ENCODE measurements at places on chromosomes 2 and 18.

DNA sequence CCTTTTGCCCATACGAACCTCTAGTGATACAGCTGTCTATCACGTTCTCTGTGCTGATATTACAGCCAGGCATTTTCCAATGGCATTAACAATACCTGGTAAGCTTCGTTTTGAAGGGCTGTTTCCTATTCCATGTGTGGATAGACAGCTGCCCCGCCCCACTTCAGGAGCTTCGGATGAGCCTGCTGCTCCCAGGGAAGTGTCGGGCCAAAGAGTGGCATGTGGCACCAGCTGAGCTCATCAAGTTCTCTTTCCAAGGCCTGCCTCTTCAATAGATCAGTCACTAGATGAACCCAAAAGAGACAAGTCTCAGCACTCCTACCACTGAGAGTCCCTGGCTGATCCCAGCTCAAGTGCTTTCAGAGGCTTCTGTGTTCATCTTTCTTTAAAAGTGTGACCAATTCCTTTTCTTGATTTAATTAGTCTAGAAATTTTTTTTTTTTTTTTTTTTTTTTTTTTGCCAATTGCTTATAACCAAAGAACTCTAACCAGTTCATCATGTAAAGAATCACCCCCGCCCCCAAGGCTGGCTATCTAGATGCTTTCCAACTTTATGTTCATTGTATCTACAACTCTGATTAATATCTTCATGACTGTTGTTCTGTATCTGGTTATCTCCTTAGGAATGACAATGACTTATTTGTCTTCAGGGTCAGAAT is 46.6 kb downstream of the HDAC4 start:
- H3K36me3 ChIP-seq: peaks cover 26% of the 10 kb centered on the region
- no peak overlapping the region for H3K4me3 ChIP-seq
- H3K27me3 ChIP-seq: no peaks in the 10 kb centered on the region
- peaks cover 1% of the 10 kb centered on the region for H3K4me1 ChIP-seq
- no peak for DNase-seq
- H3K27ac ChIP-seq: no peak overlapping the region

DNA sequence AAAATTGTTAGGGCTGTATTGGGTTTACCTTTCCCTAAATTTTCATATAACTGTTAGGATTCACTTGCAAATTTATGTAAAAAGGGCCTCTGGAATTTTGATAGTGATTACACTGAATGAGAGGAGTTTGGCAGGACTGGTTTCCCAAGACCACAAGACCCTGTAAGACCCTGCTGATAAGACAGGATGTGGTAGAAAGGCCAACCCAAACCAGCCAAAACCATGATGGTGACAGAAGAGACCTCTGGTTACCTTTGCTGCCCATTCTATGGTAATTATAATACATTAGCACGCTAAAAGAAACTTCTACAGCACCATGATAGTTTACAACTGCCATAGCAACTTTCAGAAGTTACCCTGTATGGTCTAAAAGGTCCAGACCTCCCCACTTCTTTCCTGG is 8.3 kb upstream of the CASP10 start:
- no peak overlapping the region for H3K4me3 ChIP-seq
- H3K4me1 ChIP-seq: peaks cover 9% of the 10 kb centered on the region
- no peak for DNase-seq
- no peak overlapping the region for H3K27ac ChIP-seq
- no peaks in the 10 kb centered on the region for H3K27me3 ChIP-seq

- no peak overlapping the region for H3K4me3 ChIP-seq
- no peak overlapping the region for H3K27ac ChIP-seq
Observed at GRCh38 chr2:79105259-79105658, 15.0 kb upstream of the REG1A start.

- no peak overlapping the region for H3K27ac ChIP-seq
- DNase-seq: no peak
- peaks cover 4% of the 10 kb centered on the region for H3K4me1 ChIP-seq
- no peaks in the 10 kb centered on the region for H3K36me3 ChIP-seq
- H3K27me3 ChIP-seq: peaks cover 3% of the 10 kb centered on the region
- H3K4me3 ChIP-seq: no peak overlapping the region
Observed at GRCh38 chr2:16262526-16263178, 322.3 kb downstream of the MYCN start.

GRCh38 chr2:10810202-10811161 is 2.1 kb downstream of the PDIA6 start:
- H3K4me3 ChIP-seq: peak overlapping the region; percentile 90
- no peaks in the 10 kb centered on the region for H3K27me3 ChIP-seq
- peaks cover 22% of the 10 kb centered on the region for H3K36me3 ChIP-seq
- DNase-seq: no peak
- peaks cover 46% of the 10 kb centered on the region for H3K4me1 ChIP-seq
- H3K27ac ChIP-seq: peak overlapping the region; percentile 93

- no peaks in the 10 kb centered on the region for H3K4me1 ChIP-seq
- no peaks in the 10 kb centered on the region for H3K36me3 ChIP-seq
- no peaks in the 10 kb centered on the region for H3K27me3 ChIP-seq
- no peak overlapping the region for H3K4me3 ChIP-seq
- H3K27ac ChIP-seq: no peak overlapping the region
Observed at GRCh38 chr2:185291035-185291647, 447.5 kb upstream of the FSIP2 start.

- no peaks in the 10 kb centered on the region for H3K36me3 ChIP-seq
- H3K4me1 ChIP-seq: peaks cover 53% of the 10 kb centered on the region
- peak overlapping the region; percentile 91 for H3K27ac ChIP-seq
- H3K4me3 ChIP-seq: peak overlapping the region; percentile 42
Observed at GRCh38 chr2:191638079-191638801, 39.7 kb upstream of the NABP1 start.
